ENCODE measurements at places on chromosomes 13 and 19.

GRCh38 chr19:13149628-13150186, 468 bp downstream of the STX10 start:
- no peak for DNase-seq

GRCh38 chr13:87671753-87672605, 808 bp downstream of the SLITRK5 start:
- DNase-seq, result no peak

- DNase-seq, result peak; percentile 71
These were observed 142.7 kb downstream of the SUCLA2 start for GRCh38 chr13:47858042-47859025.

- DNase-seq, result no peak
These were observed 131.3 kb downstream of the LACC1 start for GRCh38 chr13:44011036-44011435.

- DNase-seq, result no peak
These were observed 18.5 kb downstream of the PPP1R12C start for GRCh38 chr19:55098716-55099556.

- DNase-seq, result peak; percentile 62
These were observed 1.1 kb upstream of the MED26 start for GRCh38 chr19:16628984-16629691.

DNA sequence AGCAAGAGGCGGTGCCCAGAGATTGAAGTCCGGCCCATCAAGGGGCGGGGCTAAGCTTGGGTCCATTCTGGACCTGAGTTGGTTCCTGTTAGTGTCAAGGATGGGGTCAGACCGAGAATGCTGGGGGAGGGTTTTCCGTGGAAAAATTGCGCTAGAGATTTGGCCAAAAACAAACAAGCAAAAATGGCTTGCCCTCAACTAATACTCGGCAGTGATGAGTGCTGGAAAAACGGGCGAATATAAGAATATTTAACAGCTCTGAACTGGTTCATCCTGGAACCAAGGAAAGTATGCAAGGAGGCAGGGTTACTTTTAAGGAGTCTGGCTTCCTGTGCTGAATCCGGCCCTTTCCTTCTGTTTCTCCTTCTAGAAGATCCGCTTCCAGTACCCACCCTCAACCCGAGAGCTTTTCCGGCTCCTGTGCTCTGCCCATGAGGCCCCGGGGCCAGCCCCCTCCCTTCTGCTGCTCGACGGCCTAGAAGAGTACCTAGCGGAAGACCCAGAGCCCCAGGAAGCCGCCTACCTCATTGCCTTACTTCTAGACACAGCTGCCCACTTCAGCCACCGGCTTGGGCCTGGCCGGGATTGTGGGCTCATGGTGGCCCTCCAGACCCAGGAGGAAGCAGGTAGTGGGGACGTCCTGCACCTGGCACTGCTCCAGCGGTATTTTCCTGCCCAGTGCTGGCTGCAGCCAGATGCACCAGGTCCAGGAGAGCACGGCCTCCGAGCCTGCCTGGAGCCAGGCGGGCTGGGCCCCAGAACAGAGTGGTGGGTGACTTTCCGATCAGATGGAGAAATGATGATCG, 880 bp downstream of the SWSAP1 start:
- DNase-seq, result peak; percentile 14

GRCh38 chr19:6340493-6341201, 7.2 kb upstream of the ACER1 start:
- no peak for DNase-seq

GRCh38 chr13:43963726-43964125, 84.0 kb downstream of the LACC1 start:
- no peak for DNase-seq

DNA sequence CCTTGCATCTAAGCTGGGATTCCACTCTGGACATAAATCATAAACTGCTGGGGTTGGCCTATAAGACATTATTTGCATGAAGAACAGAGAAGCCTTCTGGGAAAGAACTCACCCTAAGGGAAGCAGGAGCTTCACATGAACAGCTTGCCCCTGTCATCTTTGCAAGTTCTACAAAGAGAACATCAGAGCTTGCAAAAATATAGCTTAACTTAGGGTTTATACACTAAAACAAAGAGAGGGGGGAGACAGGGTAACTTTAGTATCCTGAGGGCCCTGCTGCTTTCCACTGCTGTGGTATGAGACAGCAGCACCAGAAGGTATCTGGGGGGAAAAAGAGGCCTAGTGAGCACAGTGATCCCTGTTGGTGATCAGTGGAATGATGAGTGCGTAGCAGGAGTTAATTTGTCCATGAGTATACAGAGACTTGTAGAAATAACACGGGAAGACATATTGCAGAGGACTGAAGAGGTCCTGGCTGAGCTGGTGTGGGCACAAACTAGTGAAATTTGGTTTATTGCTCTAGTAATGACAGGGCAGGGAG, 116.1 kb upstream of the TSC22D1 start:
- peak; percentile 62 for DNase-seq

- no peak for DNase-seq
These were observed 113.5 kb downstream of the COL4A2 start for GRCh38 chr13:110420626-110421025.

DNA sequence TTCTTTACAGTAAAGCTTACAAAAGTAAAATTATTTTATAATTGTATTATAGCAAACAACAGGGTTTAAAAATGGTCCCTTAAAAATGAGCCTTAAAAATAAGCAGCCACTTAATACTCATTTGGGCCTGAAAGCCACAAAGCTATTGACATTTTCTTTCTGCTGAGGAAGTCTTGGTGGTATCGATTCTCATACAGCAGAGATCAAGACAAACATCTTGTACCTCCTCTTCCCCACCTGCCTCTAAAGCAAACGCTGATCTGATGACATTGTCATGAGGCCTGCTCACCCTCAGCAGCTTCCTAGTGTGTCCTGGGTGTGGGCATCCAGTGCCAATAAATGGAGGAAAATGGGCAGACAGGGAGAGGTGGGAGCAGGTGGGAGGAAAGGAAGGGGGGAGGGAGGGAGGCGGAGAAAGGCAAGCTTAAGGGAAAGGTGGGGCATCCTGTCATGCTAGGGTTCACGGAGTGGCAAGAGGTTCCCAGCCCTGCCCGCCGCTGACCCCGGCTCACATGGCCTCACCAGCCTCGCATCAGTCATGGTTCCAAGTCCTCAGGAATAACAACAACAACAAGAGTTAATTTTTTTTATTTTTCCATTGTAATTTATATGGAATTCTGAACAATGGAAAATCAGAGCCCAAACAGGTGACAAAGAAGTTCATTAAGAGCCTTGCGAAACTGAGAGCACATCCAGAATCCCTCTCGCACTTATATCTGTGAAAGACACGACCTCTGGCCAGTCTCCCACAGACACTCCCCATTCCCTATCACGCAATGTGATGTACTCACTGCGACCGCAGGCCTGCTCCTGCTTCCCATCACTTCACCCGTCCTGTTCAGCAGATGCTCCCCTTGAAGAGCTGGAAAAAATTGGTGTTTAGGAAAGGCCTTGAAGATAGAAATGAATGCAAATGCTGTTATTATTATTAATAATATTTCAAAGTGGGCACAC, 15.1 kb upstream of the ATP11A start:
- no peak for DNase-seq

GRCh38 chr19:2059422-2060201, 8.6 kb upstream of the MKNK2 start:
- peak; percentile 84 for DNase-seq

DNA sequence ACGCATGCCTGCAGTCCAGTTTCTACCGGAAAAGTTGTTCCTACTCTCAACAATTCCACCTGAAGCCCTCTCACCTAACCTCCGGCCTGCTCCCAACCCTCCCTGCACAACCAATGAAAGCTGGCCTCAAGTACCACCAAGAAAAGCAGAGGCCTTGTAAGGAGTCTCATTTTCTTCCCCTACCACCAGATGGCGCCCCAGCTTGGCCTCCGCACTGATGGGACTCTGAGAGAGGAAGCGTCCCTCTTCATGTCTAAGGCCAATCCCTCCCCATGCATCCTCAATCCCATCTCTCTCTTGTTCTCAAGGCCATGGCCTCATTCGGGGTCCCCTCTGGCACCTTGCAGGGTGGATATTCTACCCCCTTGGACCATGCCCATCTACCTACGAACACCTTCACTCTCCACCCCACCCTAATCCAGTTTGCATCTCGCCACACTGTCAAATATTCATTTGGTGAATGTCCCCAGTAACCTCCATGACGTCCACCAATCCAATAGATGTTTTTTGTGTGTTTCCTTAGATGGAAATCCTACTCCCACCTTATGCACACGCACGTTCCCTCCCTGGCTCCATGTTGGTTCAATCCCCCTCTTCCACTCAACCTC, 412.8 kb downstream of the ZNF536 start:
- peak; percentile 39 for DNase-seq

DNA sequence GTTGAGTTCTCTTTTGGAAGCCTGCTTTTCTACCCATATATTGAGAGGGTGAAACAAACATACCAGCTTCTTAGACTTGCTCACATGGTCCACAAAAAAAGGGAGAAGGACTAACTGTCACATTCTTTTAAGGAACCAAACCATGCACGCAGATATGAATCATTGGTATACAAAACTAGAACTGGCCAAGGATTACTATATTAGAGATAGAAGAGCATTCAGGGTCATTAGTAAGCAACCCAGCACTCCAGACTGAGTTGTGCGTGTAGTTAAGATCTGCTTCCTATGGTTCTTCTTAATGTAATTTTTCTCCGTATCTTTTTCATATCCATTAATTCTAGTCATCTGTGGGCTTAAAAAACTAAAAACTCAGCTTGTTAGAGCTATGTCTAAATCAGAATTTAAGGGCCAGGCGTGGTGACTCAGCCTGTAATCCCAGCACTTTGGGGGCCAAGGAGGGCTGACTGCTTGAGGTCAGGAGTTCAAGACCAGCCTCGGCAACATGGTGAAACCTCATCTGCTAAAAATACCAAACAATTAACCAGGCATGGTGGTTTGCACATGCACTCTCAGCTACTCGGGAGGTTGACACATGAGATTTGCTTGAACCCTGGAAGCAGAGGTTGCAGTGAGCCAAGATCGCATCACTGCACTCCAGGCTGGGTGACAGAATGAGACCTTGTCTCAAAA, 19.6 kb downstream of the ALG5 start:
- peak; percentile 26 for DNase-seq

- DNase-seq, result no peak
These were observed 5.9 kb upstream of the ATP4A start for GRCh38 chr19:35569281-35569781.

DNA sequence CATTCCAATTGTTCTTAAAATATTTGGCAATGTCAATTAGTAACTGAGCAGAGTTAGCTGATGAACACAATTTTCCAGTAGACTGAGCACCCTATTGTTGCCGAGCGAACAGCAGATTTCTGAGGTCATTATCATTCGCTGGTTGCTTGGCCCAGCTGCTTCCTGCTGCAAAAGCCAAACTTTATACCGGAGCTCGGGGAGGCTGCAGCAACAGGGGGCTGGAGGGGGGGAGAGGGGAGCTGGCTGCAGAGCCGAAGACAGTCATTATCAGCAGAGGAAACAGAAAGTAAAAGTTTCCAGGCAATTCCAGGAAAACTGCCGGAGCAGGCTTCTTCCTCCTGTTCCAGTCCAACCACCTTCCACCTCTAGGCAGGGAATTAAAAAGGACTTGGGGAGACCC, 77.9 kb downstream of the ZNF536 start:
- peak; percentile 78 for DNase-seq

- DNase-seq, result no peak
These were observed 9.3 kb upstream of the HIF3A start for GRCh38 chr19:46287585-46287984.

DNA sequence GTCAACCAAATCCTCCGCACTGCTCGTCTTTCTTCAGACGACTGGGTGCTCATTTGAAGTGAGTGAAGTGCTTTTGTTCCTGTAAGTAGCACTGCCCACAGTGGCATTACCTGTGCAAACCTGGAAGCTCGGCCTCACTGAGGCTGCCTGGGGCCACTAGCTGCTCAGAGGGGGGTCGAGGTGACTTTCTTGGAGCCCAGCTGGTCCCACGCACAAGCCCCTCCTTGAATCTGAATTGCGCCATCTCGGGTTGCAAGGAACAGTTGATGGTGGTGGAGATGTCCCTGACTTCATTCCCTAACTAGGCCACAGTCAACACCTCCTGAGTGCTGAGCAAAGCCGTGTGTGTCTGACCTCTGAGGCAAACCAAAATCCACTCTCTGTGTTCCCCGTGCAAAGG, 79.3 kb upstream of the GPR183 start:
- DNase-seq, result no peak

- no peak for DNase-seq
These were observed 25.3 kb downstream of the ZNF493 start for GRCh38 chr19:21422244-21422643.

DNA sequence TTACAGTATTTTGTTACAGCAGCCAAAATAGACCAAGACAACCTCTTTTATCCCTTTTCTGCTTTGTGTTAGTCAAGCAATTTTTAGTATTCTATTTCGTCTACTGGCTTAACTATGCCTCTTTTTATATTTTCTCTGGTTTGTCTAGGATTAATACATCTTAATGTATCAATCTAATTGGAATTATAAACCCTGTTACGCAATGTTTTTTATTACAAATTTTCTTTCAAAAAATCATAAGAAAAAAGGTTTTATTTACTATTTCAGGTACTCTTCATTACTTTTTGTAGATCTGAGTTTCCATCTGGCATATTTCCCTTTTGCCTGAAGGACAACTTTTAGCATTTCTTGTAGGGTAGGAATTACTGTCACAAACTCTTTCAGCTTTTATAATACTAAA, 275.3 kb downstream of the DIAPH3 start:
- no peak for DNase-seq

DNA sequence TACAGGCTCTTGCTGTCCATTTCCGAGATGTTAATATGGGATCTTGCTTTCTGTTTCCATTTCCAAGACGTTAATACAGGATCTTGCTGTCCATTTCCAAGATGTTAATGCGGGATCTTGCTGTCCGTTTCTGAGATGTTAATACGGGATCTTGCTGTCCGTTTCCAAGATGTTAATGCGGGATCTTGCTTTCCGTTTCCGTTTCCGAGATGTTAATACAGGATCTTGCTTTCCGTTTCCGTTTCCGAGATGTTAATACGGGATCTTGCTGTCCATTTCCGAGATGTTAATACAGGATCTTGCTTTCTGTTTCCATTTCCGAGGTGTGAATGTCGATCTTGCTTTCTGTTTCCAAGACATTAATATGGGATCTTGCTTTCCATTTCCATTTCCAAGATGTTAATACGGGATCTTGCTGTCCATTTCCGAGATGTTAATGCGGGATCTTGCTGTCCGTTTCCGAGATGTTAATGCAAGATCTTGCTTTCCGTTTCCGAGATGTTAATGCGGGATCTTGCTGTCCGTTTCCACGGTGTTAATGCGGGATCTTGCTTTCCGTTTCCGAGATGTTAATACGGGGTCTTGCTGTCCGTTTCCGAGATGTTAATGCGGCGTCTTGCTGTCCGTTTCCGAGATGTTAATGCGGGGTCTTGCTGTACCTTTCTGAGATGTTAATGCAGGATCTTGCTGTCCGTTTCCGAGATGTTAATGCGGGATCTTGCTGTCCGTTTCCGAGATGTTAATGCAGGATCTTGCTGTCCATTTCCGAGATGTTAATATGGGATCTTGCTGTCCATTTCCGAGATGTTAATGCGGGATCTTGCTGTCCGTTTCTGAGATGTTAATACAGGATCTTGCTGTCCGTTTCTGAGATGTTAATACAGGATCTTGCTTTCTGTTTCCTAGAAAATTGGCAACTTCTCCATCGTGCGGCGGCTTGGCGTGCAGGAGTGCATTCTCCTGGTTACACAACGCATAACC, 38.3 kb downstream of the PEX11G start:
- peak; percentile 14 for DNase-seq

- DNase-seq, result peak; percentile 11
These were observed 36.7 kb upstream of the CD177 start for GRCh38 chr19:43316591-43317319.

GRCh38 chr13:110715395-110716246, 2.1 kb downstream of the ING1 start:
- peak; percentile 100 for DNase-seq

Data from fibroblast of upper back skin (primary cell).